ENCODE measurements at places on chromosomes 3 and 15.

DNA sequence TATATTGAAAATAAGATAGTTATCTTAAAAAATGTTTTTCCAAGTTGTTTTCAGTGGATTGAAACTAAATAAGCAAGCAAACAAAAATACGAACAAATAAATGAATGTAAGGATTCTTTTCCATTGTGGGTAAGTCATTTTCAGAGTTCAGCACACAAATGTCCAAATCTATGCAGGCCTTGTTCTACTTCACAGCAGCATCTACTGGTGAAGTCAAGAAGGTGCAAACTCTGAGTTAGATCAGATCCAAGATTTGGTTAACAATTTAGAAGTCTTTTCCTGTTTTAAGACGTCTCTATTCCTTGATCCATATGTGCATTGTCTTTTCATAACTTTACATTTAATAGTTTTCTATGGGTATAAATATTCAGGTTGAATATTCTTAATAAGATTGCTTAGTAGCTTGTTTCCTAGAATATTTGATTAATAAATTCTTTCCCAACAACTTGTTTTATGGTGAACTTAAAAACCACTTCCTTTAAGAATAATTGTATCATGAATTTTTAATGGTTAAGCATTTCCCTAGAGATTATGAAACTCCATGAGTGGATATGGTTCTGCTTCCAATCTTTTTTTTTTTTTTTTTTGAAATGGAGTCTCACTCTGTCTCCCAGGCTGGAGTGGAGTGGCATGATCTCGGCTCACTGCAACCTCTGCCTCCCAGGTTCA is 10.5 kb downstream of the PTX3 start:
- DNase-seq, result no peak

DNA sequence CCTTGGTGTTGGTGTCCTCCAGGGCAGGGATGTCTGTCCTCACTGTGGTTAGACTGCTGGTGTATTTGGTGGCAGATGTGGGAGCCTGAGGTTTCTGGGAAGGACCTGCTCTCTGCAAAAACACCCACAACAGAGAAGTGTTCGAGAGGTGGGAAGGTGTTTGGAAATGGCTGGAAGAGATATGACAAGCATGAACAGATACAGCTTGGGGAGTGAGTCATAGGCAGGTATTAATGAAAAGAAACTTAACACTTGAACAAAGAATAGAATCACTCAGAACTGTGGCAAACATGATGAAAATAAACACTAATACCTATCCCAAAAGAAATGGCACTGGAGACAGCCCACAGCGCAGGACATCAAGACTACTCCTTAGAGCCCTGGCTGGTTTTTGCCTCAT is 192.4 kb upstream of the RORA start:
- DNase-seq, result no peak

DNA sequence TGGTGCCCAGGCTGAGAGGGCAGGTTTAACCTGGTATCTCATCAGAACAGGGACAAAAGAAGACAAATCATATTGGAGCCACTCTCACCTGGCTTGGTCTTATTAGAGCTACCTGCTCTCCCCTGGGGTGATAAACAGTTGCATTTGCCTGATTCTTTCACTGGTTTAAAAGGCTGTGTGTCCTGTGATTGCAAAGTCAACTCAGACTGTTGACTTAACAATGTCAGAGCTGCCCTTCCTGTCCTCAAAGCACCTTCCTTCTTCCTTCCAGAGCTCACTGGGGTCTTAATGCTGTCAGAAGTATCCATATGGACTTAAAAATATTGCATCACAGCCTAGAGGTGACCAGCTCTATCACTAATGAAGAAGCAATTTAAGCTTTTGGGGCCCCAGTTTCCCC is 50.5 kb upstream of the MINAR1 start:
- DNase-seq, result no peak

DNA sequence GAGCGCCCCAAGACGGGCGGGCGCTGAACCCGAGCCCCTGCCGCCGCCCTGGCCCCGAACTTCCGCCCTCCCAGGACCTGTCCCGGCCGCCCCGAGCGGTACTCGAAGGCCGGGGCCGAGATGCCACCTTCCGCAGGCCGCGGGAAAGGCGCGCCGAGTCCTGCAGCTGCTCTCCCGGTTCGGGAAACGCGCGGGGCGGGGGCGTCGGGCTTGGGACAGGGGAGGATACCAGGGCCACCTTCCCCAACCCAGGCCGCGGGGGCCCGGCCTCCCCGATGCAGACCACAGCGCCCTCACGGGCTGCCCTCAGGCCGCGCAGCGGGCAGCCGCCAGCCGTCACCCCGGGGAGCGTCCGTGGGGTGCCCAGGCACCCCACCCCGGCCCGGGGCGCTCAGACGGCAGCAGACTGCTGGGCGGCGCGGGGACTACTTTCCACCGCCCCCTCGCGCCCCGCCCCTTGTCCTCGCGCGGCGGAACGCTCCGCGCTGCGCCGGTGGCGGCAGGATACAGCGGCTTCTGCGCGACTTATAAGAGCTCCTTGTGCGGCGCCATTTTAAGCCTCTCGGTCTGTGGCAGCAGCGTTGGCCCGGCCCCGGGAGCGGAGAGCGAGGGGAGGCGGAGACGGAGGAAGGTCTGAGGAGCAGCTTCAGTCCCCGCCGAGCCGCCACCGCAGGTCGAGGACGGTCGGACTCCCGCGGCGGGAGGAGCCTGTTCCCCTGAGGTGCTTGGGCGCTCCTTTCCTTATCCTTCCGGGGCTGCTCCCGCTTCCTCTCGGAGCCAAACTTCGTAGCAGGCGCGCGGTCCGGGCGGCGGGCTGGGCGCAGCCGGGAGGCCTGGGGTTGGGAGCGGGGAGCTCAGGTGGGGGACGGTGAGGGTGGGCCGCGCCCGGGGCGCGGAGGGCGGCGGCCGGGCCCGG is at the start of gene CTNNB1:
TSS of gene CTNNB1 (plus strand) at position 556 of the 916 bp plus-strand sequence. CDS start 24,564 bp downstream, outside the sequence.
- peak; percentile 96 for DNase-seq

GRCh38 chr15:72227192-72227586 is 3.8 kb downstream of the PKM start:
- DNase-seq, result no peak

- DNase-seq, result no peak
Observed at GRCh38 chr15:53129121-53129904, 339.2 kb upstream of the ONECUT1 start.

DNA sequence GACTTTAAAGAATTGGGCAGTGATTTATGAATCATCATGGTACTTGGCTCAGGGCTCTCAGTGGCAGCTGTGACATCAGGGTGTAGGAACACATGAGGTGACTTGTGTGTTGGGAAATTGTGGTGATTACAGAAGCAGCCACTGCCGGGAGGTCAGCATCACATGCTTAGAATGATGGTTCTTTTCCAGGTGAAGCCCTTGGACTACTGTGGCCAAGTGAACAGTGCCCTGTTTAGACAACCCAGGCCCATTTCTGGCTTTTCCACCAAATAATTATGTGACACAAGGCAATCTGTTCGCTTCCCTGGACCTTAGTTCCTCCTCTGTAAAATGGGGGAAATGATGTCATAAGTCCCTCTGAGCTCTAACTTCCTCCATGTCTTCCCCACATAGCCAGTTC is 139.7 kb upstream of the ROPN1 start:
- DNase-seq, result no peak

DNA sequence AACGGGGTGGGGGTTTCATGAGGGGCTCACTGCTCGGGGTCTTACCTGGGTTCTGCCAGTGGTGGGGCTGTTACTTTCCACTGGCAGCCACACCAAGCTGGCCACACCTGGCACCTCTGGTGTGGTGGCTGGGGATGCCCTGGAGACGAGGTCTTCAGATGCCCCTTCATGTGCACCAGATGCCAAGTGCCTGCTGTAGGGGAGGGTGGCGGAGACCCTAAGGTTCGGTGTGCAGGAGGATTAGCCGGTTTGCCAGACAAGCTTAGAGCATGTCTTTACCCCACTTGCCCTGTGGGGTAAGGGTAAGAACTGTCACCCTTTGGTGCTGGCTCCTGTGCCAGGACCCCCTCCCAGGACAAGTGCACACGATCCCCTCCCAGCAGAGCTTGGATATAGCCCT is 188.3 kb downstream of the TJP1 start:
- no peak for DNase-seq

GRCh38 chr3:33989229-33989628 is 190.8 kb downstream of the PDCD6IP start:
- DNase-seq, result no peak

GRCh38 chr3:177367788-177368187 is 170.5 kb upstream of the TBL1XR1 start:
- DNase-seq, result no peak

GRCh38 chr3:74435631-74436030 is 178.8 kb downstream of the CNTN3 start:
- DNase-seq, result no peak

- no peak for DNase-seq
Observed at GRCh38 chr3:50584391-50584790, 15.1 kb downstream of the HEMK1 start.

- no peak for DNase-seq
Observed at GRCh38 chr15:75153087-75153486, 48.6 kb upstream of the C15orf39 start.

- no peak for DNase-seq
Observed at GRCh38 chr15:89576417-89576773, 1.1 kb downstream of the TICRR start.

DNA sequence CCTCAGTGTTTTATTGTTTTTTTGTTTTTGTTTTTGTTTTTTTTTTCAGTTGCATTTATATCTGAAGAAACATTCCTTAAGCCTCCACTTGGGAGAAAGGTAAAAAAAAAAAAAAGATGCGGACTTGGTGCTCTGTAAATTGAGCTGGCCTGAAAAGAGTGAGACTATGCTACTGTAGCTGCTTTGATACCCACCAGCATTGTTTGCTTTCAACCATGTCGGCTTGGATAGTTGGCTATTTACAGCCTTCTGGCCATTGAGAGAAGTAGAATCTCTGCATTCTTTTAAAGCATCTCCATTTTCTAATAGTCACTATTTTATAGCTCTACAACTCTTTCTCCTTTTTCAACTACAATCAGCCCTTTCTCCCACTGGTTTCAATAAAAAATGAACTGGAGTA is 149.6 kb downstream of the ZIC4 start:
- no peak for DNase-seq

DNA sequence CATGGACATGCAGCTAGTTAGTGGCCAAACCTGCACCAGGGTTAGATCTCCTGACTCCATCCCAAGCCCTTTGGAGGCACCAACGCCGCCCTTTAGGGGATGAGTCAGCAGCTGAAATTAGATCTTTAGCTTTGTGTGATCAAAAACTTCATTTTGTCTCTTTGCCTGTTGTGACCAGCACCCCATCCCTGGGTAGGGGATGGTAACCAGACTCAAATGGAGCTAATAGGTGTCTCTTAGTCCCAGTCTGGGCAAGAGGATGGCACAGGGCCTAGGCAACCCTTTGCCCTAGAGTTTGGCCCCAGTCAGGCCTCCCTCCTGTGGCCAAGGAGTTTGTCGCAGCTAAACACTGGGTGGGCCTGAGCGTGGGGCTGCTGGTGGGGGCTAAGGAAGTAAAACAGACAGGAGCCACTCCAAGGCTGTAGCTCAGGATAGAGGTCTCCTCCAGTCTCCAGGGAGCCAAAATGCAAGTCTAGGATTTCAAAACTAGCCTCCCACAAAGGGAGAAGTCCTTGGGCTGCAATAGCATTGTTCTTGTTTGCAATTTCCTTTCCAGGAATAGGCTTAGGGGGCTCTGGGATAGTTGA is 105.1 kb downstream of the CPN2 start:
- no peak for DNase-seq

GRCh38 chr3:24707936-24708335 is 213.3 kb upstream of the THRB start:
- DNase-seq, result no peak

DNA sequence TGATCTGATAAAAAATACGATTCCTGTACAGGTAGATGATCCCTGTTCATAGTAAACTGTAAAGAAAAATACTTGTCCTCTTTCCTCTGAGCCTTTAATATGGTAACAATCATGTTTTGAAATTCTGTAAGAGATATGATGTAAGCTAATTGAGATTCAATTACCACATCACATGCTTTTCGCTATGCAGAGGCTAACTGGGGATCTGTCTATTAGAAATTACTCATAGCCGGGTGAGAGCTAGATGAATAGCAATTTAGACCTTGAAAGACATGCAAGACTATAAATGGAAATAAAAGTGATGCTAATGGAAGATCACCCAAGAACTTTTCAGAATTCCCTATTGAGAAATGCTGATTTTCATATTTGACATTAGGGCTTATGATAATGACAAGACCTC is 579.9 kb upstream of the ZNF717 start:
- DNase-seq, result no peak

DNA sequence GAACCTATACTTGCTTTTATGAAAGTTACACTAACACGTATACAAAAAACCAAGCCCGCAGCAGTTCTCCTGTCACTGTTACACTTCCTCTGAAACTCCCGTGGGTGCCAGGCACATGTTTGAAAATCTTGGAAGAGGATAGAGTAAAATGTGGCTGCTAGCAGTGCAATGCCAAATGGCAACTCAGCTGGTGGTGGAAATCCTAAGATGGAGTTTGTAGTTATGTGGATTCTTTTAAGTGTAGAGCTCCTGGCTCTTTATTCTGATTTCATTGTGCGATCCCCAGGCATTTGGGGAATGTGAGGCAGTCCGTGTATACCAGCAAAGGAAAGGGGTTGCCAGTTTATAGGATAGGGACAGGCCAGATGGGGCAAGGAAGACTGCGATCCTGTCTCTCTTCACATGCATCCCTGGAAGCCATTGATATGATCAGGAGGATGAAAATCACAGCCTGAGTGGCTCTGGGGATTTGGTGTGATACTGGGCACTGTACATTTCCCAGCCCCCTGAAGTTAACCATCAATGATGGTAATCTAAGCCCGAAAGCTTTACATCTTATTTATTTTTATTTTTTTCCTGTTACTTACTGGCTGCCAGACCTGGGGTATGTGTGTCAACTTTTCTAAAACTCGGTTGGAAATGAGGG is 1.1 kb downstream of the STAC start:
- no peak for DNase-seq

DNA sequence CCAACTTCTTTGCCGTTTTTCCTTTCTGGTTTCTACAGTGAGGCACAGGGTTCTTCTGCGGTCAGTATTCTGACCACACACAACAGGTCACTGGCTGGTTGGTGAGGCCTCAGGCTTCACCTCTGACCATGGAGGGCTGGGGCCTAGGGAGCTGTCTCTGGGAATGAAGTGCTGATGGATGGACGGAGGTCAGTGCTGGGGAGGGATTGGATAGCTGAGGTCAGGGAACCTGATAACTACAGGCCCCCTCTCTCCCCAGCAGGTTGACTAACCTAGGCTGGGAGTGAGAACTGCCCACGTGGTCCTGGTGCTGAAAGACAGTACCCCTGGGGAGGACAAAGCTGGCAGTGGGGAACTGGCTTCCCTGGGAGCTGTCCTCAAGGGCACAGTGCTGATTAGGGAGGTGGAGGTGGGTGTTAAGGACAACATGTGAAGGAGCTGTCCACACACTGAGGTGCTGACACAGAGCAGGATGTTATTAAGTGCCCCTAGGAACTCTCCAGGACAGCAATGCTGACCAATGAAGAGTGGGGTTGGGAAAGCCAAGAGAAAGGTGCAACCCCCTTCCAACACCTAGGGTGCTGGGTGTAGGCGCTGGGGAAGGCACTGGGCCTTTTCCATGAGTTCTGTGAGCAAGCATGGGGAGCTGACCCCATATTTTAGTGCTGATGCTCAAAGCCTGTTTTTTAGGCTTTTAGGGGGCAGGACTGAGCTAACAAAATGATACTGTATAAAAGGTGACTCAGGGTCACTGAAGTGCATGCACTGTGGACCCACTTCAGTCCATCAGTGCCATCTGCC is 45.2 kb downstream of the ATP2B2 start:
- DNase-seq, result peak; percentile 61

- no peak for DNase-seq
Observed at GRCh38 chr3:72810659-72811434, 37.4 kb downstream of the SHQ1 start.

All from right forelimb (tissue), 1 donor.